Activated CD4-positive, alpha-beta T cell treated with anti-CD3 and anti-CD28 coated beads, Interleukin-2, amount 50 U/mL, for 24 hours (primary cell): ENCODE measurements at places on chromosomes 4 and X.

- no peak for DNase-seq
Observed at GRCh38 chrX:124975456-124975855, 344.2 kb upstream of the TEX13C start.

GRCh38 chr4:53043891-53044650 is 182.0 kb downstream of the RASL11B start:
- no peak for DNase-seq

GRCh38 chr4:47391256-47391655 is 72.2 kb downstream of the COMMD8 start:
- no peak for DNase-seq

GRCh38 chr4:94338681-94339351 is 3.8 kb downstream of the HPGDS start:
- no peak for DNase-seq

DNA sequence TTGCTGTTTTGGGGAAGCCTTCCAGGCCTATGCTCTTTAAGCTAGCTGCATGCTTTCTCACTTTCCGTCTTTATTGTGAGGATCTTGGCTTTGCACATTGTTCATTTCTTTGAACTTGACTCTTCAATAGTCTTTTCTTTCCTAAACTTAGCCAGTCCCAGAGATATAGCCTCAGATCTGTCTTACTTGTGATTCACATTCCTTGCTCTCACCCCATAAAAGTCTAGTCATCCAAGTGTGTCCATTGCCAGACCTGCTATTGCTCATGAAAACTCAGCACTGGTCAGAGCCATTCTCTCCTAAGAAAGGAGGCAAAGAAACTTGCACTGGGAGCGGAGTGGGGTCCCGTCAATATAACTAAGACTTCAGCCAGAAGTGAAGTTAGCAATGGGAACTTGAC is 275.0 kb upstream of the CTSO start:
- no peak for DNase-seq

GRCh38 chr4:4729206-4729605 is 130.3 kb upstream of the MSX1 start:
- no peak for DNase-seq

DNA sequence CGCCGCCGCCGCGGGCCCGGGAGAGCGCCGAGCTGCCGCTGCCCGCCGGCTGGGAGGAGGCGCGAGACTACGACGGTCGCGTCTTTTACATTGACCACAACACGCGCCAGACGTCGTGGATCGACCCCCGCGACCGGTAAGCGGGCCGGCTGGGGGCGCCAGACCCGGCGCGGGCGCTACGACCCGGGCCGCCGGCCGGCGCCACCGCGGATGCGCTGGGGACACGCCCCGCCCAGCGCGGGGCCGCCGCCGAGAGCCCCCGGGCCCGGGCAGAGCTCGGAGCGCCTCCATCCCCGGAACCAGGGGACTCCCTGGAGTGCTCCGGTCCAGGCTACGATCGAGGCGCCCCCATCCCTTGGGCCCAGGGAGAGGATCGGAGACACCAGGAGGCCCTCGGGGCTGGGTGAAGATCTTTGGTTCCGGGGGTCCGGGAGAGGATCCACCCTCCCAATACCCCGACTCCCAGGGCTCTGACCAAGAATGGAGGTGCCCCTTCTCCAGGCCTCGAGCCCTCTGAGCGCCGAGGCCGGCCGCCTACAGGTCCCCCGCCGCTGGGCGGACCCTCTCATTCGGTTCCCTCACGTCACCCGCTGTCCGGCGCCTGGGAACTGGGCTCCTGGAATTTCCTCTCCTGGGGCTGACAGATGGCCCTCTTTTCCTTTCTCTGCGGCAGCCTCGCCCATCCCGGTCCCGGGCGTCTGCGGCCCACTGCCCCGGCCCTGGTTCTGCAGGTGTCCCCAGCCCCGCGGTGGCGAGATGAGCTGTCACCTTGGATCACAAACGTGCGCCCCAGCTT is 48.8 kb downstream of the CLDN34 start:
- no peak for DNase-seq

DNA sequence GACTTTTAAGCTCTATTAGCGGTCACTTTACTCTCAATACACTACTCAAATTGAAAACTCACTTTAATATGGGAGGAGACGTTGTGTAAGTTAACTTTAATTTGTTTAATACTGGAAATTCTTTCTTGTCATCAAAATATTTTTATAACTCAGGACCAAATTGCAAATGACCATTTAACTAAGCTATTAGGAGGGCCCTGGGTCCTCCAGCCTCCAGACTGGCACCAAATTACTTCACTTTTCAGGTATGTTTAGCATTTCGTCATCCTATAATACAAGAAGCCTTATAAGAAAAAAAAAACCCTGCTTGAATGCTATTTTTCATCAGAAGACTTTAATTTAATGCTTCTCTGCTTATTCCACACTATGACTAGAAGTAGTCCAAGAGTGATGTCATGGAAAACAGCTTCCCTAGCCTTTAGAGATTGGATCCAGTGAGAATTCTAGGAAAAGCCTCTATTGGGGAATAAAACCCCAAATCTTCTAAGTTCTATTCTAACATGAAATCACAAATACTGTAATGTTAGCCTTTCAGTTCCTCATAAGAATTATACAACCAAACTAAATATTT is 6.6 kb downstream of the KLHL15 start:
- DNase-seq: no peak

GRCh38 chr4:148380291-148380690 is 61.9 kb downstream of the NR3C2 start:
- no peak for DNase-seq
